Esophagus muscularis mucosa (tissue), 4 donors: ENCODE measurements at places on chromosomes 1 and 21. TPM values are rescaled to one million over a fixed set of nuclear protein-coding genes. Genes with fewer than 3 reads are reported as not detected.

- no peak for DNase-seq
Observed at GRCh38 chr1:8378178-8378577, 60.3 kb downstream of the SLC45A1 start.

DNA sequence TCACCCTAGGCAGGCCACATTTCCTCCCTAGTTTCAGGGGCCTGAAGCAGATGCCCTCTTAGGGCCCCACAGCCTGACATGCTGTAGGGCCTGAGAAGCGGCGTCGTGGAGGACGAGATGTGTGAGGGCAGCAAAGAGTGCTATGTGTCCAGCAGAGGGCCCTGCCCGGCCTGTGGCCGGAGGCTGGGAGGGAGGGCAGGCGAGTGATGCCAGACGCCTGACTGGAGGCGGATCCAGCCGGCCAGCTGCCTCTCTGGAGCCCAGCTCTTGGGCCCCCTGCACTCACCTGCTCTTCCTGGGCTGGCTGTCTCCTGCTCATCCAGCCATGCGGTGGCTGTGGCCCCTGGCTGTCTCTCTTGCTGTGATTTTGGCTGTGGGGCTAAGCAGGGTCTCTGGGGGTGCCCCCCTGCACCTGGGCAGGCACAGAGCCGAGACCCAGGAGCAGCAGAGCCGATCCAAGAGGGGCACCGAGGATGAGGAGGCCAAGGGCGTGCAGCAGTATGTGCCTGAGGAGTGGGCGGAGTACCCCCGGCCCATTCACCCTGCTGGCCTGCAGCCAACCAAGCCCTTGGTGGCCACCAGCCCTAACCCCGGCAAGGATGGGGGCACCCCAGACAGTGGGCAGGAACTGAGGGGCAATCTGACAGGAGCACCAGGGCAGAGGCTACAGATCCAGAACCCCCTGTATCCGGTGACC is at the start of gene GPR37L1:
TSS of gene GPR37L1 (plus strand) at position 279 of the 697 bp plus-strand sequence. CDS start at position 326, 47 bp downstream.
- DNase-seq, result no peak

GRCh38 chr21:43332861-43333297 is 94.1 kb downstream of the SIK1 start:
- DNase-seq, result no peak

DNA sequence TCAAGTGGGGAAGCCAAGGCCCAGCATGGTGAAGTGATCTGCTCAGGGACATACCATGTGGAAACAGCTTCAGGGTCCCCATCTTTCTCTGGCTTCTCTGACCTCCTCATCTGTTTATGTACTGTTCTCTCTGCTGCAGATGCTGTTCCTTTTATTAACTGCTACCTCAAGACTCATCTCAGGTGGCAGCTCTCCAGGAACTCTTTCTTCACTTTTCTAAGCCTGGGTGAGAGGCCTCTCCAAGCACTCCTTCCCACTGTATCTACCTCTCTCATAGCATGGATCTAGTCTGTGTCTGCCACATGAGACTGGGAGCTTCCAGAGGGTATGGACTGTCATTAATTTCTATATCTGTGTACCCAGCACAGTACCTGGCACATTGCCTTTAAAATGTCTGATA is 73.4 kb upstream of the PPM1J start:
- DNase-seq, result no peak

DNA sequence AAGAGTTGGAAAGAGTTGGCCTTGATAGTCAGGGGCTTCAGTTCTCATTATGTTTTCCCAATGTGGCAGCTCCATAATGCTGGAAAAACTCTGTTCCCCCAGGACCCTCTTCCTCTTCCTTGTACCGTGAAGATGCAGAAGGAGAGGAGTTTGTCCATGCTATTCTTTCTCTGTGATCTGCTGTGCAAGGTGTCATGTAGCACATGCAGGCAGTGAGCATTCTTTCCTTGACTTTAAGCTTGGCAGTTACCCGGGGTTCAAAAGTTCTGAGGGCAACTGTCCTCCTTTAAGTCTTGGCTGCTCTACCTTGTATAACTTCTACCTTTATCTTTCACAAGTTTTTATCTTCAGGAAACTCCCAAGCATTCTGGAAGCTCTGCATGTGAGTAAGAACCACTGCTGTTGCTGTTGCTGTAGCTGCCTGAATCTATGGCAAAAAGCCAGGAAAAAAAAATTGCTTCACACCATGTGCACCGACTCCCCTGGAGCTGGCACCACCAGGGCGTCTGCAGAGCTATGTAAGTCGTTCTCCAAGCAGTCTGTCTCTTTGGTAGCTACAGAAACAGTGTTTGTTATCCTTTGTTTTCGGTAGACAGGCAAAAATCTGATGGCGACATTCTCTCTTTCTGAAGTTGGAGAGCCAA is 42.7 kb upstream of the SLC16A1 start:
- DNase-seq, result no peak

GRCh38 chr1:30641572-30642353 is 81.6 kb downstream of the MATN1 start:
- no peak for DNase-seq

GRCh38 chr21:37686991-37687810 is 229.1 kb downstream of the KCNJ6 start:
- DNase-seq, result no peak

DNA sequence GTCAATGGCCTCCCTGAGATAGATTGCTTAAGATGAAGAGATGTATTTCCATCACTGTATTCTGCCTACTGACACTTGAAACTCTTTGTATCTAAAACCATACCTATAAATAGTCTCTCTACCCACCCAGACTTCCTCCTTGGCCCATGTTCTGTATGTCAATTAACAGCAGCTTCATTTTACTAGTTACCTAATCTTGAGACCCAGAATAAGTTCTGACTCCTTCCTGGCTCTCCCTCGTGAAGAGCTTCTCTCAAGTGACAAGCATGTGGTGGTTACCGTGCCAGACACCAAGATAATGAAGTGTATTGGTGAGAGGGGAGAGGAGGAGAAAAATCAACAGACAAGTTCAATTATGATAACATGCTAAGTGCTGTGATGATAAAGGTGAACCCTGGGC is 128.8 kb upstream of the RAVER2 start:
- DNase-seq, result no peak

GRCh38 chr1:212317916-212318315 is 32.7 kb downstream of the PPP2R5A start:
- no peak for DNase-seq

DNA sequence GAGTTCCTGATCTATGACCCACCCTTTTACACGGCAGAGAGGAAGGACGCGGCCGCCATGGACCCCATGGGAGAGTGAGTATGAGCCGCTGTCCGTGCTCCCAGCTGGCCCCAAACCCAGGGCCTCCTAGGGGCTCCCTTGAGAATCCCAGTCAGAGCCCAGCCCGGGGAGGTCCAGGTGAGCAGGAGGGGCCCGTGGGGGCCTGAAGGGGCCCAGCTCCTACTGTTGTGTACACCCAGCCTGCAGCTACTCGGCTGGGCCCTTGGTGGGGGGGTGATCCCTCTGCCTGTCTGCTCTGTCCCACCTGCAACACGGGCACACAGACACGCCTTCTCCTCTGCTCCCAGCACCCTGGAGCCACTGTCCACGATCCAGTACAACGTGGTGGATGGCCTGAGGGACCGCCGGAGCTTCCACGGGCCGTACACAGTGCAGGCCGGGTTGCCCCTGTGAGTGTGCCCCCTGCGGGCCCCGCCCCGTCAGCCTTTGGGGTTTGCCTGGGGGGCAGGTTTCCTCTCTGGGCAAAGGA is 28.6 kb upstream of the LRRC3 start:
- DNase-seq, result no peak

- DNase-seq, result no peak
Observed at GRCh38 chr1:37868466-37868865, 9.1 kb upstream of the MTF1 start.

GRCh38 chr1:4797429-4797828 is 143.0 kb downstream of the AJAP1 start:
- no peak for DNase-seq

DNA sequence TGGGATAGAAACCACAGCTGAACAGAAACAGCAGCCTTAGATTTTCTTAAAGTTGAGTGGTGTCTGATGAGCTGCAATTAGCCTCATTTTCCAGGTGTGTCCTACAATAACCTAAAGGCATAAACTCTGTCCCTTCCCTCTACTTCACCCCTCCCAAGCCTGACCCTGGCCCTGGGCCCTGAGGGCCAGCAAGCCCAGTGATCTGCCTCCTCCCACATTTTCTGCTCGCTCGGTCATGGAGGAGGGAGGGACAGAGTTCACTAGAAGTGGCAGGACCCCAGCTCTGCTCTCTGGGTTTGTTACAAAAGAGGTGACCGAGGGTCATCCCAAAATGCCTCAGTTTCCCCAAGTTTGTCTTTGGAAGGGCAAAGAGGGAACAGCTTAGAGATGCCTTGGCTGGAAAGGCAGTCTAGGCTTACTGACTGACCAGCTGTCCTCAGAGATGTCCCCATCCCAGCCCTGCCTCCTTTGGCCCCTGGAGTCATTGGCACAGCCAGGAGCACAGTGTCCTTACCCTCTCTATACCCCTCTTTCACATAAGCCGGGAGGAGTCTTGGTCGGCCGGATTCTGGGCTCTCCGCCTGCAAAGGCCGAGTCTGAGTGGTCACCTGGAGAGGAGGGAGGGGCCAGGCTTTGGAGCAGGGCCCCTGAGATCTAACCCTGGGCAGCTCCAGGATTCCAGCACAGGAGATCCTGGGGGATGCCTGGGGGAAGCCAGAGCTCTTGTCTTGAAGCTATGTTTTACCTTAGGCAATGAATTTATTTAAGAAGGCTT is 172.7 kb downstream of the PTPRU start:
- no peak for DNase-seq

DNA sequence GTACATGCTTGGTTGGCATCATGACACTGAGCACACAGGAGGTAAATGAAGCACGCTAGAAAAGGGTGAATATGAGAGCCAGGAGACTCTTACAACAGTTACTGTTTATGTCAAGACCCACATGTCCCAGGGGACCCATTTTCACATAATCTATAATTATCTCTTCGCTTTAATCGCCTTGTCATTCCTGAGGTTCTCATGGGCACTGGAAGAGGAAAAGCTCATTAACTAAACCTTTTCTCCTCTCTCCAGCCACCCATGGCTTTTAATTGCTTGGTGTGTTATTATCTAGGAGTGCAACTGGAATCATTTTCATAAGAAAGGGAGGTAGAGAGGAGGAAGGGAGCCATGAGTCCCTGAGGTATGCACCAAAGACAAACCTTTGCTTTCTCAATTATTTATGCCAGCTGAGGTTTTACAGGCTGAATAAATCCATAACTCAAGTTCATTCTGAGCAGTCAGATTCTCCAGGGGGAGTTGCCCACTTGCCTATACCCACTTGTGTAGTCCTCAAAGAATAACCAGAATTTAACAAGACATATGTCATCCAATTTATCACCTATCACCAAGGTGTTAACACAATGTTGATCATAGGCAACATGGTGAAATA is 77.4 kb downstream of the ACBD6 start:
- no peak for DNase-seq

DNA sequence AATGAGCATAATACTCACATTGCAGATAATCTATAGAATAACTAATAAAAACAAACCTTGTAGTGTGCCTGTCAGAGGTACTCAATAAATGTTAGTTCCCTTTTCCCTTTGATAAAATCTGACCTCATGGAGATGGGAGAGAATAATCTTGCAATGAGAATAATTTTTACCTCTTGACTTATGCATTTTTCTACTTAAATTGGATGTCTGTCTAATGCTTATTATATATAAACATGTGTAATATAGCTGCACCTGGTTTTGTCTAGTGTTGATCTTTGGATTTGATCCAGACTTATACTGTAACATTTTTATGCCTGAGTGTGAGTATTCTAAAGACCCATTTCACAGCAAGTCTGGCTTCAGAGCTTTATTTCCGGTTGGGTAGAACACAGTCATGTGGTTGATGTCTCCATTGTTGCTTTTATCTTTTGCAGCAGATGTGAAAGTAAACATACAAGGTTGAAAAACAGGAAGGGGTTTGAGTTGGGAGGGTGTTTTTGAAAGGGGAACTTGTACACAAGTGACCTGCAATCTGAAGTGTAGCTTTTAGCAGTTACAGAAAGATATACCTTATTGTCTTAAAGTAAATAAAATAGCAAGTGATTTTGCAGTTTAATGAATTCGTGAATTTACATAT is 12.4 kb downstream of the EPB41 start:
- no peak for DNase-seq

DNA sequence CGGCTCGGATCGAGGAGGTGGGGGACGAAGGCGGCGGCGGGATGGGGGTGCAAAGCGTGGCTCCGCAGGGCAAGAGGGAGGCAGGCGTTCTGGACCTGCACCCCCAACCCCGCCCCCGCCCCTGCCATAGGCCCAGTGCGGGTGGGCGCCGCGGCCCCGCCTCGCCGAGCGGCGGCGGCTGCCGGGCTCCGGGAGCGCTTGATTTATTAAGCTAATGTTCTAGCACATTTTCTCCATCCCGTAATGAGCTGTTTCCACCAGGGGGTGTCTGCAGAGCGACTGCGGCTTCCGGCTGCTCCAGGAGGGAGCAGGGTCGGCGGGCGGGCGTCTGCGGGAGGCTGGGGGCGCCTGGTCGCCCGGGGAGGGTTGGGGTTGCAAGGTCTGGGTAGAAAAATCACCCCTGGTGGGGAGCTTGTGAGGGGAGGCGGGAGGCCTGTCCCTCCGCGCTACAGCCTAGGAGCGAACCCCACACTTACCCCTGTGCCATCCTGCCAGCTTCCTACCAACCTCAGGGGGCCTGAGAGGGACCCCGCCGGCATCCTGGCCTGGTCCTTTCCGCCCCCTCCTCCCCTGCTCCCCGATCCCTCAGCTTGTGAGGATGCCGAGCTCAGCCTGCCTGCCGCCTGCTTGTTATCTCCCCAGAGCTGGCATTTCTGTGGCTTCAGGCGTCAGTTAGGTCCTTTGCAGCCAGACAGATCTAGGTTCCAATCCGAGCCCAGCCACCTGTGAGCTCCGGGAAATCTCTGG is 48.5 kb upstream of the ACOT11 start:
- DNase-seq, result no peak

DNA sequence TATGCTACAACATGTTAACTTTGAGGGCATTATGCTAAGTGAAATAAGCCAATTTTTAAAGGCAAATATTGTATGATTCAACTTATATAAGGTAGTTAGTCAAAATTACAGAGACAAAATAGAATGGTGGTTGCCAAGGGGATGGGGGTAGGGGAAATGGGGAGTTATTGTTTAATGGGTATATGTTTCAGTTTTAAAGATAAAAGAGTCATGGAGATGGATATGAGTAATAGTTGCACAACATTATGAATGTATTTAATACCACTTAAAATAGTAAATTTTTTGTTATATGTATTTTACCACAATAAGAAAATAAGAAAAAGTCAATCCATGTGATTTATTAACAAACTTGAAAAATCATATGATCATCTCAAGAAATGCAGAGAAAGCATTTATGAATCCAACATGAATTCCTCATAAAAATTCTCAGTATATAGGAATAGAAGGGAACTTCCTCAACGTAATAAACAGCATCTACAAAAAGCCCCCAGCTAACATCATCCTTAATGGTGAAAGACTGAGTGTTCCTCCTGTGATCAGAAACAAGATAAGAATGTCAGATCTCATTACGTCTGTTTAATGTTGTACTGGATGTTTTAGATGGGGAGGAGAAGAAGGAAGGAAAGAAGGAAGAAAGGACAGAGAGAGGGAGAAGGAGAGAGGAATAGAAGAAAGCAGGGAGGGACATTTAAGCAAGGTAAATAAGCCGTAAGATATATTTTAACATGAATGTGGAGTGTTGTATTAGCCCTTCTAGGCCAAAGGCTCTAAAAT is 6.7 kb upstream of the TSEN15 start:
- DNase-seq, result no peak

Gene CLK2
- total RNA-seq, result 17.6 TPM

Gene BTBD19
- 4.2 TPM for total RNA-seq

Gene PHLDA3
- total RNA-seq, result 83.7 TPM

Gene FALEC
- not detected for total RNA-seq

Gene CASZ1
- total RNA-seq, result 28.2 TPM

Gene HSD3B1
- total RNA-seq, result not detected

Gene IL23R
- total RNA-seq, result not detected

Gene LAMTOR2
- total RNA-seq, result 61.9 TPM

Gene MCOLN2
- 0.83 TPM for total RNA-seq

Gene ANGPTL1
- total RNA-seq, result 149 TPM

Gene NGF
- 4.5 TPM for total RNA-seq
